ENCODE measurements at places on chromosomes 11 and 22. TPM values are rescaled to one million over a fixed set of nuclear protein-coding genes. Genes with fewer than 3 reads are reported as not detected.

Gene EED
- 21.9 TPM for total RNA-seq

Gene MYBPC3
- not detected for total RNA-seq

Gene HDAC10
- 40.5 TPM for total RNA-seq

Gene OR51B2
- total RNA-seq: not detected

Gene SCUBE2
- total RNA-seq: 7.5 TPM

Gene CNIH2
- total RNA-seq: 0.67 TPM

Gene SPI1
- 4.7 TPM for total RNA-seq

Gene OR10A5
- not detected for total RNA-seq

Gene OR51I1
- total RNA-seq: not detected

Gene NPAS4
- total RNA-seq: 0.37 TPM

Gene BEST1
- 0.77 TPM for total RNA-seq

Gene TCIRG1
- 246 TPM for total RNA-seq

Gene HBG1
- 5.7 TPM for total RNA-seq

Gene CASP12
- 0.27 TPM for total RNA-seq

Gene KRTAP5-3
- not detected for total RNA-seq

Gene RASL10A
- 0.42 TPM for total RNA-seq

Gene SYCE3
- not detected for total RNA-seq

Gene KCNK4
- not detected for total RNA-seq

Gene ZBTB3
- total RNA-seq: 18.7 TPM

Gene CLDN5
- 31.0 TPM for total RNA-seq
